Activated naive CD8-positive, alpha-beta T cell treated with anti-CD3 and anti-CD28 coated beads for 36 hours (primary cell): ENCODE measurements at places on chromosomes 11 and 22.
A peak's percentile ranks its signal among the peaks of the same experiment; 100 is the strongest.

GRCh38 chr11:72354356-72355115 lies 79.8 kb downstream of the CLPB start:
- no peak for DNase-seq

DNA sequence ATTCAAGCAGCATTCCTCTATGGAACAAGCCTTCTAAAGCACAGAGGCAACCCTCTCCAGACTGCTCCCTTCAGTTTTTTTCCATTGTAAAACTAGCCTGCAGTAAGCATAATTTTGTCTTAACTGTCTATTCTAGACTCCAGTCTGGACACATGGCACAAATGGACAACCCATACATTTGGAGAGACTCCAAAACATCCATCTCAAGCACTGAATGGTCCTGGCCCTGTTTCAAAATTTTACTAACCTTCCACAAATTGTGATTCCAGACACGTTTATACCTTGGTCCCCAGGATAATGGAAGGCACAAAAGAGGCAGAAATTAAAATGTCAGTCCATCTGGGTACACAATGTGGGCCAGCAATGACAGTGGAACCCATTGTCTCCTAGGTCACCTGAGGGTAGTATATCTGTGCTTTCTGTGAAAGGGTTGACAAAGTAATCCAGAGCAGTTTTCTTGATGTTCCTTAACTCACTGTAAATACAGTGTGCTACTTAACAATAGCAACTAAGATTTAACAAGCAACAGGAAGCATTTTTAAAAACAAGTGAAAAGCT lies 16.2 kb upstream of the SESN3 start:
- no peak for DNase-seq

GRCh38 chr11:6353367-6353987 lies 33.2 kb upstream of the CAVIN3 start:
- peak; percentile 50 for DNase-seq

- DNase-seq: no peak
These were observed 28.9 kb downstream of the CELSR1 start for GRCh38 chr22:46508491-46508999.

- no peak for DNase-seq
These were observed 55.2 kb downstream of the SC5D start for GRCh38 chr11:121347813-121348212.

DNA sequence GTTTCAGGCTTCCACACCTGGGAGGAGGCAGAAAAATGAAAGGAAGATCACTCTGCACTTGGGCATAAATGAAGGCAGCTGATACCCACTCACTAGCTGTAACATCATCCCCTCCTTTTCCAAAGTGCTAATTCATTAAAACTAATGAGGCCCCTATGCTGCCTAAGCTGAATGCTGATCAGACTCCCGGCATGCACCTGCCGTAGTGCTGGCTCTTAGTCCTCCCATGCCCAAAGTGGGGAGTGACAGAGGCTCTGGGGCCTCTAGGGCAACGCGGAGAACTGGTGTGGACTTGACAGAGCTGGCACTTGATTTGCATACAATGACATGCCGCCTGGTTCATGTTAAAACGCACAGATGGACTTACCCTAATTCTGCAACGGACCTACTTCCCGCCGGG lies 96.5 kb upstream of the NCAM1 start:
- DNase-seq: no peak

DNA sequence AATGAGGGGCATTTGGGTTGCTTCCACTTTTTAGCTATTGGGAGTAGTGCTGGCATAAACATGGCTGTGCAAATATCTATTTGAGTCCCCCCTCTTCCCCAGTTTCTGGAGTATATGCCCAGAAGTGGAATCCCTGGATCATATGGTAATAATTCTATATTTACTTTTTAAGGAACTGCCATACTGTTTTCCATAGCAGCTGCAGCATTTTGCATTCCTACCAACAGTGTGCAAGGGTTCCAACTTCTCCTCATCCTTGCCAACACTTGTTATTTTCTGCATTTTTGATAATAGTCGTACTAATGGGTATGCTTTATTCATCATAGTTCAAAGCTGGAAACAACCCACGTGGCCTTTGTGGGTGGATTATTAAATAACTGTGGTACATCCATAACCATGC lies 883.5 kb downstream of the TBC1D22A start:
- no peak for DNase-seq

DNA sequence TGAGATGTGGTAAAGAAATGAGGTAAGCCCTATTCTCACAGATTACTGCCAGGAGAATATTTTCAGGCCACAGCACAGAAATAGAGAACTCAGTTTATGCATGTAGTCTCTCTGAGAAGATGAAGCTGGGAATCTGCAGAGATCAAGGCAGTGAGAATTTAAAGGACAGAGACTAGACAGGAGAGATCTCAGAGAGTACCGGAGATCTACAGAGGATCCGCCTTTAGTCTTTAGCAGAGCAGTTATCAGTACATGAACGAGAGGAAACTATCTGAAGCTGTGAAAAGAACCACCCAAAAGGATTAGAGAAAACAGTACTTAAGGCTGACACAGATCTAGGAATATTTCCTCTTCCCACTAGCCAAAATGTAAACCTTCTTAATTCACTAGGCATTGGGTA lies 101.5 kb downstream of the DLG2 start:
- no peak for DNase-seq
